ENCODE measurements at places on chromosomes 16 and 17.

- DNase-seq = no peak
These were observed 169.5 kb downstream of the C16orf78 start for GRCh38 chr16:49542946-49543630.

DNA sequence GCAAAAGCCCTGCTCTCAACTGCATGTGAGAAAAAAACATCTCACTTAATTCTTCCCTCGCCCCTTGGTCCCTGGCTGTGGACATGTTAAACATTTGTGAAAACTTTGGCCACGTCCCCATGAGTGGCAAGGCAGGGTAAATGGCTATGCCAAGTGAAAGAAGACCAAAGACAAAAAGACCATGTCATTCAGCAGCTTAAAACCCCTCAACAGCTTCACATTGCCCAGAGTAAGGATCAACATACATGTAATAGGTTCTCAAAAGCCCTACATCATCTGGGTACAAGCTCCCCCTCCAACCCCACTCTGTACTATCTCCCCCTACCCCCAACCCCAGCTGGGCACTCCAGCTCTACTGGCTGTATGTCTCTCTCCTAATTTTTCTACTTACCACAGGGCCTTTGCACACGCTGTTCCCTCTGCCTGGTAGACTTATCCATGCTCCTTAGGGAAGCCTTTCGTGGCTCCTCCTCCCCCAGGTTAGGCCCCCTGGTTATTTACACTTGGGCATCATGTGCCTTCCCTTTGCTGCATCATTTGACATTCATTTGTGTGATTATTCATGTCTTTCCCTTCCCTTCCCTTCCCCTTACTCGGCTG, 75.7 kb downstream of the NDE1 start:
- no peak for DNase-seq

GRCh38 chr17:57505841-57506773, 239.0 kb downstream of the CCDC182 start:
- DNase-seq = no peak

DNA sequence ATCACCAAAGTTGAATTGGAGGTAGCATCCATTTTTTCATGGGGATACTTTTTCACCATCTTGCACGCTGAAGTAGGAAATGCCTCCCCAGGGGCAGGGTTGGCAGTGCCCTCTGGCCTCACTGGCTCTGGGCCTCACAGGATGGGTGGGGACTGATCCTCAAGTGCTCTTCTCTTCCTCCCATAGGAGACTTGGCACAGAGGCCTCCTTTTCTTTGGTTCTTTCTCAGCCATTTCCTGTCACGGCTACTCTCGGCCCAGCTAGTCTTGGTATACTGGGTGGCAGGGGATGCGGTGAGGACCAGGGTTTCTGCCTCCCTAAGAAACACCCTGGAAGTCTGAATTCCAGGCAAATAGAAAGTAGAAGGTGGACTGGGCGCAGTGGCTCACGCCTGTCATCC, 58.2 kb downstream of the PECAM1 start:
- DNase-seq = no peak

- DNase-seq = no peak
These were observed 38.4 kb downstream of the CHD9NB start for GRCh38 chr16:53014287-53014686.

GRCh38 chr16:85395207-85395912, 217.8 kb upstream of the GSE1 start:
- no peak for DNase-seq

DNA sequence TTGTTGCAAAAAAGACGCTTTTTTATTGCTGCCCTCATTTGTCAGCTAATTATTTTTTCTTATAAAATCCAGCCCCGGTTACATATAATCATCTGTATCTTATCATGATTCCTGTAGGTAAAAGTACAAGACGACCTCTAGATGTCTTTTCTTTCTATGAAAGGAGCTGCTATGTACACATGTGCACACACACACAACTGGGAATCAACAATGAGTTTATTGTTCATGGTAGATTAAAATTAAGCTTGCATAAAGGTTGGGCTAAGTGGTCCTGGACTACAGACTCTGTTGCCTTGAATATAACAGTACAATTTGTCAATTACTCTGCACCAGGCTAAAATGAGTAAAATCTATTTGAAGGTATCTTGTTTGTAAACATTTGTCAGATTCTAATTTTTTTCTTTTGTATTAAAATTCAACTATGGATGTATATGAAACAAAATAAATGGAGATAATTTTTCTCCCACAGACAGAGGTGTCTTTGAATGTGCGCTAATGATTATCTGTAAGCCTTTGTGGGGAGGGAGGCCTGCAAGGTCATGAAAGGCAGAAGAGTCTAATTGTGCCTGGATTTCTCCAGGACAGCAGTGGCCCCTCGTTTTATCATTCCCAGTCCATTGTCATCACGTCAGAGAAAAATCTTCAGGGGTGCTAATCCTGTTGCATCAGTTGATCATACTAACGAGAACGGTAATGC, 13.4 kb downstream of the C17orf58 start:
- DNase-seq = no peak

- DNase-seq = no peak
These were observed 23.8 kb downstream of the LDHD start for GRCh38 chr16:75092777-75093176.

DNA sequence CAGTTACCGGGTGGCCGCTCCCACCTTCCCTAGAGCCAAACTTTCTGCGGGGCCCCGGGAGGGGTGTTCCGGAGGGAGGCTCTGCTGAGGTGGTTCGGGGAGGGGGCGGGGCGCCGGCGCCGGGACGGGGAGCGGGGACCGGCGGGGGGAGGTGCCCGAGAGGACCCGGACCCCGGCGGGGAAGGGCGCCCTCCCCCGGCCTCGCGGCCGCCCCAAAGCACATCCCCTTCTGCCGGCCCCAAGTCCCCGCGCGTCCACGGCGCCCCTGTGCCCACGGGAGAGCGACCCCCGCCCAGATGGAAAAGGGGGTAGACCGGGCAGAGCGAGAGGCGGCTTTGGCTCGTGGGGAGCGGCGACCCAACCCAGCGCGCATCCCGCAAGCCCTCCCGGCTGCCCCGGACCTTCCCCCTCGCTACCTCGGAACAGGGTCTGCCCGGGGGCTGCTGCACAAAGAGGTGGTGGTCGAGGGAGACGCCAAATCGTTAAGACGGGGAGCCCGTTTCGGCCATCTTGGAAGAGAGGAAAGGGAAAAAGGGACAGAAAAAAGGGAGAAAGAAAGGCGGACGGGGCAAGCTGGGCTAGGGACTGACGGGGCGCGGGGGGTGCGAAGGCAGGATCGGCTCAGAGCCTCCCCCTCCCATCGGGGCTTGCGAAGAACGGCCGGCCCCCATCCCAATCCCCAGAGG, 530 bp downstream of the PCGF2 start:
- DNase-seq = no peak

DNA sequence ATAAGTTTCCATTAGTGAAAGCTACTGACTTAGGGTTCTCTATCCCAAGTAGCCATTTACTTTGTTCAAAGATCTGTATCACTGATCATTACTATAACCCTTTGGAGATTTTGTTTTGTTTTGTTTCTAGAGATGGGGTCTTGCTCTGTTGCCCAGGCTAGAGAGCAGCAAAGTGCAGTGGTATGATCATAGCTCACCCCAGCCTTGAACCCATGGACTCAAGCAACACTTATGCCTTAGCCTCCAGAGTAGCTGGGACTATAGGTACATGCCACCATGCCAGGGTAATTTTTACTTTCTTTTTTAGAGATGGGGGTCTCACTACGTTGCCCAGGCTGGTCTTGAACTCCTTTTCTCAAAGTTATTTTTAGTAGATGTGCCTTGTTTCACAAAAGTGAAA, 154.7 kb downstream of the KCNJ2 start:
- DNase-seq = no peak

DNA sequence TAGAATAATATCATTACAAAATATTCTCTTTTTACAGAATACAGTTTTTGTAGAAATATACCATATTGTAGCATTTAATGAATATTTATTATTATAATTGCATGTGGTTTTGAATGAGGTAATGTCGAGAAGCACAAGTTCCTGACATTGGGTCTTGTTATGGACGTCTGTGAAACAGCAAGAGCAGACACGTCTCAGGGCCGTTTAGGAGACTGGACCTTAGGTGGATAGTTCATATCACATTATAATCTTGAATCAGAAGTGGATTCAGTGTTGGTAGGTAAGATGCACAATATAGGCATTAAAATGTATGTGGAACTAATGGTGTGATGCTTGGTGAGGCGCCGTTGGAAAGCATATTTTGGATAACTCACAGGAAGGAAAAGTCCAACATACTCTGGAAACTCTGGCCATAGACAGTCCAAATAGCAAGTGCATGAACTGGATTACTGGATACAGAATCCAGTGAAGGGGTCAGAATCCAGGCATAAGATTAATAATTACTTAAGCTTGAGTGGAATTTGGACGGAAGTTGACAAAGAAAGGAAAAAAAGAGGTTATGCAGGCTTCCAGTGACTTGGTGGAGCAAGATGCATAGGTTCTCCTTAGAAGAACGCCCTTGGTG, 17.2 kb downstream of the ABCA8 start:
- no peak for DNase-seq

DNA sequence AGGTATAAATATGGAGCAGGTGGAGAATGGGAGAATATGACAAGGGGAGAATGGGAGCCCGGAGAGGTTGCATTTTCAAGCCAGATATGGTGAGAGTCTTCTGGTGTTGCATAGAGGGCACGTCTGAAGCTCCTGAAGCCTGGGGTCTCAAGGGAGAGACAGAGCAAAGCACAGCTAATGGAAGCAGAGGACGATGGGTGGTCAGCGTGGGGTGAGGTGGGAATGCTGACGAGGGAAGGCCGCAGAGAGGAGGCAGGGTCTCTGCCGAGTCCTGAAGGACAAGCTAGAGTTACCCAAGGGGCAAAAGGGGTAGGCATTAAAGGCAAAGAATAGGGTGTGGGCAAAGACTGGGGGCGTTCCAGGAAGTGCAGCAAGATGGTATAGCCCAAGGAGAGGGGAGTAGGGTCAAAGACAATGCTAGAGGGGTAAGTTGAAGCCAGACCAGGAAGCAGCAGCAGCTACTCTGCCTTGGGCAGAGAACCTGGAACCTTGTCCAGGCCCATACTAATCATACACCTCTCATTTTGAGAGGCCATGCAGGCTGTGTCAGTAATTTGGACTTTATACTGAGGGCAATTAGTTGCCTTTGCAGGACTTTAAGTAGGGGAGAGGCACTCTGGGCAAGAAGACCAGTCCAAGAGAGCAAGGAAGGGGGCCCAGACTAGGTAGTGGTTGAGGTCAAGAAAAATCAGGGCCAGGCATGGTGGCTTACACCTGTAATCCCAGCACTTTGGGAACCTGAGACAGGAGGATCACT, 2.7 kb downstream of the OTOP3 start:
- no peak for DNase-seq

DNA sequence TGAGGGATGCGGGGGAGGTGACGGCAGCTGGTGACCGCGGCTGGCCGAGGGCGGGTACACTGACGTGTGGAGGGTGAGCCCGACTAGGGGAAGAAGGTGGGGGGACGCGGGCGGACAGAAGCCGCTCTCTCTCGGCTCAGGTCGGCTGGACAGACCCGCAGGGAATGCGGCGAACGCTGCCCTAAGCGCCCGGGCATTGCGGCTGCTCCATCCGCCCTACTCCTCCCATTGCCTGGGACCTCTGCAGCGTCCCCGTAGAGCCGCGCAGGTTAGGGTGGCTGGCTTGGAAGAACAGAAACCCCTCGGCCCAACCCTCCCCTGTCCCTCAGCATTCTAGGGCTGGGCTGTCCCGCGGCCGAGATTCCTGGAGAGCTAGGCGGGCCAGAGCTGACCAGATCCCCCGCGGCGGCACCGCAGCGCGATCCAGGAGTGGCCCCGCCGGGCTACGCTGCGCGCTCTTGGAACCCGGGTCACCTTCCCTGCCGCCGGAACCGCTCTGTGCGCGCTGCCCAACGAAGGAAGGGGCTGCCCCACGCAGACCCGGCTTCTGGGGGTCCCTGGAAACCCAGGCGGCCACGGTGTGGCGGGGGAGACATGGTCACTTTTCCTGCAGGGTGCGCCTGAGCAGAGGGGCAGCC, 3.0 kb downstream of the DLX4 start:
- no peak for DNase-seq

- no peak for DNase-seq
These were observed 119.8 kb downstream of the PRKCA start for GRCh38 chr17:66422186-66422585.

- no peak for DNase-seq
These were observed 13.0 kb upstream of the KRT19 start for GRCh38 chr17:41540921-41541625.

DNA sequence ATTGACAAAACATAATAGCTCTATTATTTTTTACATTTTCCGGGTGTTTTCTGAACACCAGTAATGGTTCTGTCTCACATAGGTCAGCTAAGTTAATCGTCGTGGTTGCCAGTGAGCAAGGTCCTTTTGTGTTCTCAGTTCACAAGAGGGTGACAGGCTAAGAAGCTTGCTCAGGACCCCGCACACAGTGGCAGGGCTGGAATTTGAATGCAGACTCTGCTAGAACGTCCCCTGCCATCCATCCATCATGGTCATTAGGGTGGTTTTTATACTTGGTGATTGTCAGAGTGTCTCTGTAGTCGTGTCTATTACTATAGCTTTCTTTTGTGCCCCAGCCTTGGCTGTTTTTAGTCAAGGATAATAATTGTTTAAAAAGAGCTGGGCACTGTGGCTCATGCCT, 176.2 kb downstream of the SNX29 start:
- DNase-seq = no peak

- DNase-seq = peak; percentile 39
These were observed 146.1 kb downstream of the IRF8 start for GRCh38 chr16:86044881-86045590.

DNA sequence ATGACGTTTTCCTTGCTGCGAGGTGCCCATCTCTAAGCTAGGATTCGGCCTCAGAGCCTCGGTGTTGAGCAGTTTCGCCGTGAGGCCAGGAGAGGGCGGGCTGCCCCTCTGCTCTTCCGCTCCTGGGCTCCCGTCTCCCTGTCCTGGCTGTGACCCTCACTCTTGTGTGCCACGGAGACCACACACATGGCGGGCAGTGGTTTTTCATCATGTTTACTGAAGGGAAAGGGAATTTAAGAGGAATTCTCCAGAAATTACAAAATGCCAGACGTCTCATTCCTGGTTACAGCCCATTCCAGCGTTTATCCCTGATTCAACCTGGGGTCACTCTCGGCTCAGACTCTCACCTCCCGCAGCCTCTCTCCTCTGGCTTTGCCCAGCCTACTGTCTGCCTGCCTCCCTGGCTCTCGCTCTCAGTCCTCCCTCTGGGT, 96.8 kb upstream of the ELAC2 start:
- no peak for DNase-seq

DNA sequence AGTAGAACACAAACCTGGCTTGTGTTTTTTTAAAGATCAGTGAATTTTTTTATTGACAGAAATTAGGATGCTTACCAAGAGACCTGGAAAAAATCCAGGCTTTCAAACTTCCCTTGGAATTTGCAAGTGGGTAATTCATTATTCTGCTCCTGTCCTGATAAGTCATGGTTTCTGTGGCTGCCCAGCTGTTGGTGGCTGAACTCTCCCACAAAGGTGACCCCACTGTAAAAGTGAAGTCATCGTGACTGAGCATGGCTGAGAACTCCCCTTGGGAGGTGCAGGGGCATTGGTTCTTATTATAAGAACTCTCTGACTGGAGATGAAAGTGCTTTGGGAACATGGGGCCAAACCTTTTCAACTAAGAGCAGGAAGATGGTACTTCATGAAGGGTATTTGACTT, 46.6 kb upstream of the TANC2 start:
- DNase-seq = no peak

- DNase-seq = no peak
These were observed 140.2 kb upstream of the ADAMTS18 start for GRCh38 chr16:77574867-77575624.

- no peak for DNase-seq
These were observed 107.4 kb downstream of the PARN start for GRCh38 chr16:14522671-14523070.

GRCh38 chr17:74903671-74904070, 10.2 kb upstream of the FADS6 start:
- DNase-seq = no peak

GRCh38 chr16:52758473-52758855, 211.5 kb upstream of the TOX3 start:
- DNase-seq = no peak
